ENCODE measurements at places on chromosomes 12 and 14.

DNA sequence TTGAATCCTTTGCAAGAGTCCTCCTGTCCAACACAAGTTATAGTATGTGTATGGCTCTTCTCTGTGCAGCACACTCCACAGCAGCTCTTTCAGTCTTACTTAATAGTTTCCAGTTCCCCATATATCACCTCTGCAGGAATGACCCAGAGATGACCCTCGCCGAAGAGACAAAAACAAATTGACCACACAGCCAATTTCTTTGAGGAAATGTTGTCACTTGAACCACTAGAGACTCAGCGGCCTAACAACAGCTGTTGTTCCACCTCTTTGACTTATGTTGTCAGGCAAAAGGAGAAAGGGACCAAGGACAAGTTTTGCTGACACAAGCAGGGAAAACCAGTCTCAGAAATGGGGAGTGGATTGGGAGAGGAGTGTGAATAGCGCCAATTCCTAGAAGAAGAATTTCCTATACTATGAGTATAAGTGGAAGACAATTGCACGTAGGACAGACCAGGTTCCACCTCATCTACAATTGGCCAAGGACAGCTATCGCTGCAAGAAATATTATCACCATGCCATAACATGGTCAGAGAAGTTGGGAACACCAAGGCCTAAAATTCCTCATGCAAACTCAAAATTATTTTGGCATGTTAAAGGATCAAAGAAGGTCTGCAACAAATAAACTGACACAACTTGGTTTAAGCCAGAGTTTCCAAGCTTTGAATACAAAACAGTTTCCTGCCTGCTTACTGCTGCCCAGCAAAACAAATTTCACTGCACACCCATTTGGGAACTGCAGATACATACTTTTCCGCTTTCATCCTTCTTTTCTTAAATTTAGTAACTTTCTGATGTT lies 41.7 kb upstream of the ITPR2 start:
- no peak for DNase-seq

DNA sequence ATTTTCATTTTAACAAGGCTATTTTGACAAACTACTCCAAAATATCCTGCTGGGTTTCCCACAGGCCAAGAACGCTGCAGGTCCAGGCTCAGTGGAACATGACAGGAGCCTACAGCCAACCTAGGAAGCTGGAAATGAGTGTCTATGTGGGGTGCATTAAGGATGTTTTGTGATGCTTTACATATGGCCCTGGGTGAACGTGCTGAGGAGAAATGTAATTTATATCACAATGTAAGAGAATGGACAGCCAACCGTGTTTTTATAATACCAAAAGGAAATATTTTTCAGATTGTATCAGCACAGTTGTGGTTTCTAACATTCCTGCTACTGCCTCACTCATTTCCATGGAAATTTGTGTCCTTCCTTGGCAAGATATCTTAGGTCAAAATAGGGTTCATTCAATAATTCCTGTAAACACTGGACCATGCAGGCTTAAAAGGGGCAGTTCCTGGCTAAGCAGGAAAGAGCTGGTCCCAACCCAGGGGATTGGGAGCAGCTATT lies 51.5 kb downstream of the ST8SIA1 start:
- no peak for DNase-seq

- no peak for DNase-seq
Measured at GRCh38 chr12:47986291-47986660, 18.0 kb downstream of the COL2A1 start.

DNA sequence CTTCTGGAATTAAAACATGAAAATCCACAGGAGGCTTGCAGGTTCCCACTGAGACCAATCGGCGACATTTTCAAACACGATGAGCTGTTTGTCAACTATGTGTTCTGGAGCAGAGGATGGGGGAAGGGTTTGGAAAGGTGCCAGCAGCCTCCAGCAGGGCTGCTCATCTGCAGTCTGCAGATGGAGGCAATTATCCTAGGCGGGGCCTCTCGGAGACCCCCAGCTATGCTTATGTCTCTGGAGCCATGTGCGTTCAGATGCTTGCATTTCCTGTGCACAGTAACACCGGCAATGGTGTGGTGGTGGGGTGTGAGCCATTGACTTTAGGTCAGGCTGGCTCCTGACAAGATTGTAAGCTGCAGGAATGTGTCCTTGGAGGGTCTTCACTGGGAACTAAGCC lies 51.7 kb downstream of the RPH3A start:
- no peak for DNase-seq

DNA sequence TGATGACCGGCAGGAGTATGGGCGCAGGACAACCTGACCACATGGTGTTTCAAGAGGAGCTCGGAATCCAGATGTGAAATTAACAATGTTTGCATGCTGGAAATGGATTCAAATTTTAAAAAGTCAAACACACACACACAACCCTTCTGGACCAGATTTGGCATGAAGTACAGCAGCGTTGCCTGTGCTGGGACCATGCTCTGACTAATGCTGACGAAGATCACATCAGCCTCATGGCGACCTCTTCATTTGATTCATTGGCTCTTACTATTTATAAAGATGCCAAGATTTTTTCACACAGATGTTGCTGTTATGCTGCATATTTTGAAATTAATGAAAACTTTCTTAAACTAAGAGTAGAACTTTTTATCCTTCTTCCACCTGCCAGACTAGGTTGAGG lies 926.6 kb upstream of the TMEM132C start:
- DNase-seq = no peak

DNA sequence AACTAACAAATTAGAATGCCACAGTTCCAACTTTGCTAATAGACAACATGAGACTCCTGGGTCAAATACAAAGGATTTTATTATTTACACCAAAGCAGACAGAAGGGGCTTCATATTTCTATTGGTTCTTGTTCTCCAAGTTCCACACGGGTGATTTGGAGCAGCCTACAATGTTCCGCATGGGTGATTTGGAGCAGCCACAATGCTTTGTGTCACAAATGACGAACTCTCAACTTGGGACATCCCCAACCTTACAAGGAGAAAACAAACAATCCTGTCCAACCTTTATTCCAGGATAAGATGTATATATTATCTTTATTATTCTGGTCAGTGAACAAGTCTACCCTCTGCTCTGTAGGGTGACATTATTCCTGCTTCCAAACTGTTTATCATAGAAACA lies 694.3 kb upstream of the MGAT4C start:
- DNase-seq = no peak

DNA sequence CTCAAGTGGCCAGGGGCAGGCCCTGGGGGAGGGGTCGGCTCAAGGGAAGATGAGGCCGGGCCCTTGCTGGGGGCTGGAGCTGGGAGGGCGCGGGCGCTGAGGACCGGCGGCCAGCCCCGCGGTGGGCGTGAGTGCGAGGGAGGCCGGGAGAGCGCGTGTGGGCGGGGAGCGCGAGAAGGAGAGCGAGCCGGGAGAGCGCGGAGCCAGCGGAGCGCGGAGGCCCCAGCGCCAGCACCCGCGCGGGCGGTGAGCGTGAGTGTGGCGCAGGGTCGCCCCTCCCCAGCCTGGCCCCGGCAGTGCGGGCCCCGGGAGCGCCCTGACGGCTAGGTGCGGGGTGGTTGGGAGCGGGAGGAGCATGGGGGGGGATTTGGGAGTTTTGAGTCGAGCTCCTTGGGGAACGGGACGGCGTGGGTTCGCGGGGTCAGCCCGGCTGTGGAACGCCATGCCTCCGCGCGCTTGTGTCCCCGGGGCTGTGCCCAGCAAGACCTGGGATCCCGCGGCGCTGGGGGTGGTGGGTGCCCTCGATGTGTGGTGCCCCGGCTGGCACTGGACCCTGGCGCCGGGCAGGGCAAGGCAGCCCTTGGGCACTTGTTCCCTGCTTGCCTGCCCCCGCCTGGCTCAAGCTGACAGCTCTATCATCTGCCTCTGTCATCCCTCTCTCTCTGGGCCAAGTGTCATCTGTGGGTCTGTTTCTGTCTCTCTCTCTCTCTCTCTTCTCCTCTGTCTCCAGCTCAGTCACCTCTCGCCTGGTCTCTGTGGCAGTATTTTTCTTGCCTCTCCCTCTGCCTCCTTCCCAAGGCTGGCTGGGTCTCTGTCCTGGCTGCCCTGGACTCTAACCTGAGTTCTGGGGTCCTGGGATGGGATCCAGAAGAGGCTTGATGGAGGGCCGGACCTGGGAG lies at the start of gene LBHD2:
TSS of gene LBHD2 (plus strand) at position 190 of the 899 bp plus-strand sequence. CDS start 1,803 bp downstream, outside the sequence.
- no peak for DNase-seq

- no peak for DNase-seq
Measured at GRCh38 chr12:97164936-97165335, 257.9 kb downstream of the NEDD1 start.

DNA sequence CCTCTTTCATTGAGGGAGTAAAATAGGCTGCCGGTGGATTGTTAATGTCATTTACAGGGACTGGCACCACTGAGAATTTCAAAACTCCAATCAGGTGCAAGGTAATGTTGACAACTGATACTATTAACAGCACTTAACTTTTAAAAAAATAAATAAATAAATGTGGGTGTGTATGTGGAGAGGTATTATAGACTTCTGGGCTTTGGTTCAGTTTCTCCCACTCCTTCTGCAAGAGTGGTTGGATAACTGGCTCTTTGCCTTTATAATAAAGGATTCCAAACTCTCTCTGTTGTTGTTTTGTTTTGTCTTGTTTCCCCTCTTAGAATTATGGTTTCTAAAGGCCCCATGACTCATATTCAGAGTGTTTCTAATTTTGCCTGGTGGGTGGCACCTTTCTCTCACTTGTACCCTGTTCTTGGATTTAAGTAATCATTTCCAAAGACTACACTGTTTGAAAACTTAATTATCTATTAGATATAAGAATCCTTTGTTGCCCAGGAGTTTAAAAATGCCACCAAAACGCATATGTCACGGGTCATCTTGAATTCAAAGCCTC lies 151.6 kb upstream of the ARID2 start:
- no peak for DNase-seq

DNA sequence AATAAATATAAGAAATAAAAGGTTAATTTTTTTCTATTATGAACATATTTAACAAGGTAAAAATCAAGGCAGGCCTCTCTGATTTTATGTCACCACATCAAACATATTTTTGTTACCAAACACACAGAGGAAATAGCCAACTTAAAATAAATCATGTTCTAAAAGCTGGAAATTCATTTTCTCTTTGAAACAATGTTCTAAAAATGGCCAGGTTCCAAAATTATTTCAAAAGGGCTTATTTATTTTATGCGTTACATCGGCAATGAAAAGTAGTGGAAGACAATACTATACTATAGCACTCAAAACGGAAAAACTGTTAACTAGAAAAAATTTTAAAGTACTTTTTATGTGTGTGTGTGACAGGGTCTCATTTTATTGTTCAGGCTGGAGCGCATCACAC lies 24.0 kb upstream of the RASSF8 start:
- no peak for DNase-seq

DNA sequence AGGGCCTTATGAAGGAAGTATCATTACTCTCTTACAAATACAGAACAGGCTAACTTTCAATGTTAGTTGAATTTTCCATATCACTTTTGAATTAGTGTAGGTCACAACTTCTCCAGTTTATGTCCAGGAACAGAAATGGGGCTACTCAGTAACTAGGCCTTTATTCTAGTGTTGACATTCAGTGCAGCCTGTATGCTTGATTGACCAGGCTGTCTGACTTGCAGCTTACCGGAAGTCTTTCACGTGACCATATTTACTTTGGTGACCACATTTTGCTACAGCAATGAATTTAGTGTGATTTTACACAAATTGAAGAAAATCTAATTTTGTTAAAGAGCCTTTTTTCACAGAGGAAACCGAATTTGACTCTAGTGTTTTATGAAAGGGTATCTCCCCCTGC lies 12.4 kb downstream of the MTERF2 start:
- DNase-seq = no peak

- no peak for DNase-seq
Measured at GRCh38 chr12:128008341-128008740, 258.6 kb upstream of the TMEM132C start.

GRCh38 chr12:63846238-63846967 lies 1.9 kb downstream of the SRGAP1 start:
- DNase-seq = no peak

DNA sequence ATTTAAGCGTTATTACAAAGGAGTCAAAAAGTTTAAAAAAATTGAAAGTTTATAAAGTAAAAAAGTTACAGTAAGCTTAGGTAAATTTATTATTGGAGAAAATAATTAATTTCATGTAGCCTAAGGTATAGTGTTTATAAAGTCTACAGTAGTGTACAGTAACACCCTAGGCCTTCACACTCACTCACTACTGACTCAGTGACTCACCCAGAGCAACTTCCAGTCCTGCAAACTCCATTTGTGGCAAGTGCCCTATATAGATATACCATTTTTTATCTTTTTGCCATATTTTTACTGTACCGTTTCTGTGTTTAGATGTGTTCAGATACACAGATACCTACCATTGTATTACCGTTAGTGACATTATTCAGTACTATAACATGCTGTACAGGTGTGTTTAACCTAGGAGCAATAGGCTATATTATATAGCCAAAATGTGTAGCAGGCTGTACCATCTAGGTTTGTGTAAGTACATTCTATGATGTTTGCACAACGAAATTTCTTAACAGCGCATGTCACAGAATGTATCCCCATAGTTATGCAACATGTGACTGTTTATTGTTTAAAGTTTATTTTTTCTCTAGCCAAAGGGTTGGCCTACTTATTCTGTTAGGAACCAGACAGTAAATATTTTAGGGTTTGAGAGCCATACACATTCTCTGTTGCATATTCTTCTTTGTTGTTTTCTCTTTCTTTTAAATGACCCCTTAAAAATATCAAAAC lies 155.5 kb downstream of the PCNX1 start:
- DNase-seq = no peak

DNA sequence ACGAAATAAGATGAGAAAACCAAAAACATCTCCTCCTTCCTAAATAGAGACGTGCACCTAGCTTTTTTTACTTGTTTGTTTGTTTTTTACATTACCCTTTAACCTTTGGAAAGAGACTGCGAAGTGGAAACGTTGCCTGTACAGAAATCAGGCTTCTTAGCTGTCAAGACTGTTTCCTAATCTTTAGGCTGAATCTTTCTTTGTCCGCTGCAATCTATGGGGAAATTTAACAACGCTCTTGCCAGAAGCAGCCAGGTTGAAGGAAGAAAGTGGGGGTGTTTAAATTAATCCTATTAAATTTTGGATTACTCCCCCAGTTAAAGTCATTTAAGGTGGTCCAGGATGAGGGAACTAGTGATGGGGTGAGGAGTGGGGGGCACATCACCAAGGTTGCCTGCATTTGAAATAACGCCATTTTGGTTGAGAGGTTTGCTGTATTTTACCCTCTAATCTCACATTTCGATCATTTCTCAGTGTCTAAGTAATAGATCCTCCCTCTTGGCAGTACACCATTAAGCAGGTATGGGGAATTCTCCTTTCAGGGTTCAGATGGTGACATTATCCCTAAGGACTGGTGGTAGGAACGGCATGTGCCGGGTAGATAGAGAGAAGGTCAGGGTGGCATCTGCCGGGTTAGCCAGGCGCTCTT lies 2.6 kb downstream of the FLRT2 start:
- DNase-seq = no peak

DNA sequence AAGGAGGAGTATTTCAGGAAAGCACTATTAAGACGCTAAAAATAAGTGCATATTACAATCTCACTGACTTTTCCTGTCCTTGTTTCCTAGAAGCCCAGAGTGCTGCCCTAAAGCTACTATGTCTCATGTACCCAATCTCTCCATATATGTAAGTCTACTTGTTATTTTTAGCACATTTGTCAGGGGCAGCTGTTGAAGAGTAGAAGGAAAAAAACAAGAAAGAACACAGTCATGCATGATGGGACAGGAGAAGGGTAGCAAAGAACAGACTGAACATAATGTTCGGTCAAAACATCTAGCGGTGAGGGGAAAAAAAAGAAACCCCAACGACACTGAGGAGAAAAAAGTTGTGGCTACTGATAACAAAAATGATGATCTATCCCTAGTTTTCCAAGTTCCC lies 14.3 kb downstream of the YBX3 start:
- DNase-seq = no peak
